Activated CD4-positive, alpha-beta memory T cell treated with anti-CD3 and anti-CD28 coated beads for 36 hours (primary cell): ENCODE measurements at places on chromosomes 16 and 17. TPM values are rescaled to one million over a fixed set of nuclear protein-coding genes. Genes with fewer than 3 reads are reported as not detected.

DNA sequence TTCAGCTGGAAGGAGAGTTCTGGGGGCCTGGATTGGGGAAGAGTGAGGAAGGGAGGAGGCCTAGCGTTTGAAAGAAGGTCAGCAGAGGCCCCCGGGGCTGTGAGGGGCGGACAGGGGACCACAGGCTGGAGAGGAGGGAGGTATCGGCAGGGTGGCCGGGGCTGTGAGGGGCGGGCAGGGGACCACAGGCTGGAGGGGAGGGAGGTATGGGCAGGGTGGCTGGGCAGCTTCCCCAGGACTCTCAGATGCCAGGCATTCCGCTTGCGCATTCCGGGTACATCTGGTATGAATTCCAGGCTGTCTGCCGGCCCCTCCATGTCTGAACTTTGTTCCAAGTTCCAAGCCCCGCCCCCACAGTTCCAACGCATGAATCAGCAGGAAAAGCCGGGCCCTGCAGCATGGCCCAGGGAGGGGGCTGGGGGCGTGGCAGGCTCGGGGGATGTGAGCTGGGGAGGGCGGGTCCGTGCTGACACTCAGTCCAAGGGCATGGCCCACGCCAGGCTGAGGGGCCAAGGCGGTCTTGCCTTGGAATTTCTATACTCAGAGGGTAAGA, 4.3 kb upstream of the TLCD2 start:
- H3K27ac ChIP-seq: no peak overlapping the region
- H3K4me3 ChIP-seq: peak overlapping the region; percentile 38
- H3K36me3 ChIP-seq: peaks cover 1% of the 10 kb centered on the region
- peaks cover 28% of the 10 kb centered on the region for H3K4me1 ChIP-seq
- peak; percentile 38 for DNase-seq
- H3K27me3 ChIP-seq: no peaks in the 10 kb centered on the region

DNA sequence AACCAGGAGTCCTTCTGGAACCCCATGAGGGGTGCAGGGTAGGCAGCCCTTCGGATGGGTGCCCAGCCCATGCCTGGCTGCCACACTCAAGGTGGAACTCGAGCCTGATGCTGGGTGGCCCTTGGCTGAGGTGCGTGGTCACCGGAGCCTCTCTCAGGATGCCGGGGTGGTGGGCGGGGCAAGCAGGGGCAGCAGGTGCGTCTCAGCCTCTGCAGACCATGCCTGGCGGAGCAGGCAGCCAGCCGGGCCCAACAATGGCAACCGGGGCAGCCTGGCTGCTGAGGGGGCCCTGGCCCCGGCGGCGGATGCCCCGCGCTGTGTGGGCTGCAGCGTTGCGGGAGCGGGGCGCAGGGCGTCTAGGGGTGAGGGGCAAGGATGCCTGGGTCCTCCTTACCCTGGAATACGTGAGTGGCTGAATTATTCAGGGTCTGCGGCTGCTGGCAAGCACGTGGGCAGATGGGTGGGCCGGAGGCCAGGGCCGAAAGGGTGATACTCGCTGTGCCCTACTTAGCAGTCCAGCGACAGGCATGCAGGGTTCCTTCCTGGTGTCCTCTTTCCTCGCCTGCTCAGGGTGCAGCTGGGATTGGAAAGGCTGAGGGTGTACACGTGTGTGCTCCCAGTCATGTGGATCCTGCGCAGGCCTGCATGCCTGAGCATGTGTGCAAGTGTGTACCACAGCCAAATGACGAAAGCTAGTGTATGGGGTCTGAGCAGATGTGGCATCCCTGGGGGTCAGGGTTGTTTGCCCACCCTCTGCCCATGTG, 14.6 kb downstream of the MYO15A start:
- no peaks in the 10 kb centered on the region for H3K27me3 ChIP-seq
- no peaks in the 10 kb centered on the region for H3K36me3 ChIP-seq
- H3K4me3 ChIP-seq: no peak overlapping the region
- no peaks in the 10 kb centered on the region for H3K4me1 ChIP-seq

DNA sequence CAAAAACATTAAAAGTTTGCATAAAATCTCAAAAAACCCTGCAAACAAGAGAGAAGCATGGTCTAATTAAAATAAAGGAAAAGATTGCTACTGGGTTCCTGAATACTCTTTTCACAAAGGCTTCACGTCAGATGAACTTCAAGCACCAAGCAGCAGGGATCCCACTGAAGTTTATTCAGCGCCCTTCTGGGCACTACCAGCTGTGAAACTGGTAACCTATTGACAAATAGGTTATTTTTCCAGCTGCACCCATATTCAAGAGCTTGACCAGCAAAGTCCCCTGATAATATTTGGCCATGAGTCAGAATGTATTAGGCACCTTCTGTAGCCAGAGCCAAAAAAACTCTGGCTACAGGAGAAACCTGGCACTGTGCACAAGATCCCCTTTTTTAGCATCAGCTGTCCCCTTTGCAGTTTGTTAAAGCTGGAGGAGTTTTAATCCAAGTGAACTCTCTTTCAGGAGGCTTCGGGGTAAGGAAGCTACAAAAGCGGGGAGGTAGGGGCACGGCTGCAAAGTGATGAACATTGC, 60.3 kb downstream of the GRIN2A start:
- no peaks in the 10 kb centered on the region for H3K36me3 ChIP-seq
- H3K4me1 ChIP-seq: no peaks in the 10 kb centered on the region
- no peaks in the 10 kb centered on the region for H3K27me3 ChIP-seq
- no peak overlapping the region for H3K27ac ChIP-seq
- DNase-seq: no peak

GRCh38 chr17:67489273-67489672, 112.2 kb downstream of the PITPNC1 start:
- peak overlapping the region; percentile 64 for H3K27ac ChIP-seq
- peaks cover 49% of the 10 kb centered on the region for H3K4me1 ChIP-seq
- no peak overlapping the region for H3K4me3 ChIP-seq
- H3K27me3 ChIP-seq: no peaks in the 10 kb centered on the region
- no peaks in the 10 kb centered on the region for H3K36me3 ChIP-seq

GRCh38 chr16:87380881-87381280, 2.7 kb downstream of the FBXO31 start:
- H3K27me3 ChIP-seq: peaks cover 2% of the 10 kb centered on the region
- peaks cover 57% of the 10 kb centered on the region for H3K4me1 ChIP-seq
- H3K27ac ChIP-seq: peak overlapping the region; percentile 92
- peaks cover 17% of the 10 kb centered on the region for H3K36me3 ChIP-seq
- peak; percentile 32 for DNase-seq
- peak overlapping the region; percentile 78 for H3K4me3 ChIP-seq

- H3K4me1 ChIP-seq: no peaks in the 10 kb centered on the region
- peaks cover 1% of the 10 kb centered on the region for H3K27me3 ChIP-seq
- no peak overlapping the region for H3K27ac ChIP-seq
- no peaks in the 10 kb centered on the region for H3K36me3 ChIP-seq
Measured at GRCh38 chr17:819251-819650, 37.1 kb downstream of the MRM3 start.

GRCh38 chr16:55703003-55704001, 47.5 kb downstream of the SLC6A2 start:
- DNase-seq: no peak
- peaks cover 9% of the 10 kb centered on the region for H3K27me3 ChIP-seq
- no peaks in the 10 kb centered on the region for H3K36me3 ChIP-seq
- H3K27ac ChIP-seq: no peak overlapping the region
- H3K4me1 ChIP-seq: peaks cover 1% of the 10 kb centered on the region
- no peak overlapping the region for H3K4me3 ChIP-seq

DNA sequence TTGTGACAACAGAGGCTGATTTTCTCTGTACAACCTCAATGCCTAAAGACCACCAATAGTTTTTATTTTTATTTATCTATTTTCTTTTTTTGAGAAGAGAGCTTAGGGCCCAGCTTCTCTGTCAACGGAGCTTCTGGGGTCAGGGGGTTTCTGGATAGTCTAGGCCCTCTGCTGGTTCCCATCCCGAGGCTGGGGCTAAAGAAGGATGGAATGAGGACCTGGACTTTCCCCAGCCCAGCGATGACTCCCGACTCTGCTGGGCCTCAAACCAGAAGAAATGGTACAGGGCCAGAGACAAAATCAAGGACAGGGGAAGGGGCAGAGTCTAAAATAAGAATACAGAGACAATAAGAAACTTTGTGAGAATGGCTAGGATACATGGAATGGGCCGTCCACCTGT, 5.7 kb upstream of the TSPOAP1 start:
- peak overlapping the region; percentile 92 for H3K4me3 ChIP-seq
- H3K27me3 ChIP-seq: peaks cover 20% of the 10 kb centered on the region
- peak overlapping the region; percentile 98 for H3K27ac ChIP-seq
- H3K4me1 ChIP-seq: peaks cover 40% of the 10 kb centered on the region

- no peak overlapping the region for H3K4me3 ChIP-seq
- peaks cover 2% of the 10 kb centered on the region for H3K27me3 ChIP-seq
- no peaks in the 10 kb centered on the region for H3K36me3 ChIP-seq
Measured at GRCh38 chr16:12625716-12626115, 178.0 kb downstream of the CPPED1 start.

GRCh38 chr17:72702998-72703397, 389.5 kb downstream of the SLC39A11 start:
- H3K4me1 ChIP-seq: peaks cover 19% of the 10 kb centered on the region
- H3K27ac ChIP-seq: no peak overlapping the region
- no peak overlapping the region for H3K4me3 ChIP-seq
- peaks cover 3% of the 10 kb centered on the region for H3K36me3 ChIP-seq
- DNase-seq: no peak
- no peaks in the 10 kb centered on the region for H3K27me3 ChIP-seq

NACA2 gene
- total RNA-seq: not detected

ACSF3 gene
- total RNA-seq: 36.1 TPM

HCRT gene
- total RNA-seq: not detected

PRDM7 gene
- not detected for total RNA-seq

AIPL1 gene
- total RNA-seq: not detected

KRT24 gene
- total RNA-seq: not detected
